ENCODE measurements at places on chromosomes 5 and 9. TPM values are rescaled to one million over a fixed set of nuclear protein-coding genes. Genes with fewer than 3 reads are reported as not detected.

DNA sequence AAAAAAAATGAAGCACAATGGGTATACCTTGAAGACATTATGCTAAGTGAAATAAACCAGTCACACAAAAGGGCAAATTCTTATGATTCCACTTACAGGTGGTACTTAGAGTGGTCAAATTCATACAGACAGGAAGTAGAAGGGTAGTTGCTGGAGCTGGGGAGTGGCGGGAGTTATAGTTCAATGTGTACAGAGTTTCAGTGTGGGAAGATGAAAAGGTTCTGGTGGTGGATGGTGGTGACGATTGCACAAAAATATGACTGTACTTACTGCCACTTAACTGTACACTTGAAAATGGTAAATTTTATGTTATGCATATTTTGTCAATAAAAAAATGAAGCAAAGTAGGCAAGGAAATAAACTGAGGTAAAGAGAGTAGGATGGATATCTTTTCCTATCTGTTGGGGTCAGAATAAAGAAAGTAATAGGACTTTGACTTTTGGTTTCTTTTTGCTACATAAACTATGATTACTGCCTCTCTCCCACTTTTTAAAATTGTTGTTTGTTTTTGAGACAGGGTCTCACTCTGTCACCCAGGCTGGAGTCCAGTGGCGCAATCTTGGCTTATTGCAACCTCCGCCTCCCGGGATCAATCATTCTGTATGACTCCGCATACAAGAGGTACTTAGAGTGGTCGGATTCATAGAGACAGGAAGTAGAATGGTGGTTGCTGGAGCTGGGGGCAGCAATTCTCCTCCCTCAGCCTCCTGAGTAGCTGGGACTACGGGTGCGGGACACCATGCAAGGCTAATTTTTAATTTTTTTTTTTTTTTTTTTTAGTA, 4.0 kb upstream of the PSAT1 start:
- peaks cover 4% of the 10 kb centered on the region for H3K36me3 ChIP-seq
- DNase-seq: no peak
- H3K27ac ChIP-seq: no peak overlapping the region
- peak overlapping the region; percentile 58 for H3K4me3 ChIP-seq
- H3K27me3 ChIP-seq: no peaks in the 10 kb centered on the region

- H3K36me3 ChIP-seq: no peaks in the 10 kb centered on the region
- H3K4me1 ChIP-seq: peaks cover 42% of the 10 kb centered on the region
- H3K27ac ChIP-seq: no peak overlapping the region
These were observed 3.4 kb upstream of the ZBTB5 start for GRCh38 chr9:37468620-37469019.

DNA sequence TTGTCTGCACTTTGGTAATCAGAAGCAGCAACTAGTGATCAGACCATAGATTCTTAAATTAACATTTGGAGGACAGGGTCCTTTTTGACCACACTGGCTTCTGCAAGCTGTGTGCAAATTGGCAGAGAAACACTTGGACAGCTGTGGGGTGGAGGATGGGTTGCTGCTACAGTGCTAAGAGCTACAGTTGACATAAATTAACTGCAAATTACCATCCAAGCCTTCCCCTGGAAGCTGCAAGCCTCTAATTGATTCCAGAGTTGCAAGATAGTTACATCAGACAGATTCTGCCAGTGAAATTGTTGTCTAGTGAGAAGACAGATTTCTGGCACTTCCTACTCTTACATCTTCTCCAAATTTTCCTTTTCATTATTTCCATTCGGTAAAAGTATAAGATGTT, 517.7 kb downstream of the DIRAS2 start:
- no peak for DNase-seq
- H3K4me1 ChIP-seq: no peaks in the 10 kb centered on the region
- H3K36me3 ChIP-seq: peaks cover 4% of the 10 kb centered on the region
- H3K4me3 ChIP-seq: no peak overlapping the region

- no peaks in the 10 kb centered on the region for H3K36me3 ChIP-seq
- peaks cover 17% of the 10 kb centered on the region for H3K4me1 ChIP-seq
- DNase-seq: no peak
- H3K27me3 ChIP-seq: no peaks in the 10 kb centered on the region
- no peak overlapping the region for H3K4me3 ChIP-seq
These were observed 11.2 kb upstream of the ZSWIM6 start for GRCh38 chr5:61320860-61321259.

DNA sequence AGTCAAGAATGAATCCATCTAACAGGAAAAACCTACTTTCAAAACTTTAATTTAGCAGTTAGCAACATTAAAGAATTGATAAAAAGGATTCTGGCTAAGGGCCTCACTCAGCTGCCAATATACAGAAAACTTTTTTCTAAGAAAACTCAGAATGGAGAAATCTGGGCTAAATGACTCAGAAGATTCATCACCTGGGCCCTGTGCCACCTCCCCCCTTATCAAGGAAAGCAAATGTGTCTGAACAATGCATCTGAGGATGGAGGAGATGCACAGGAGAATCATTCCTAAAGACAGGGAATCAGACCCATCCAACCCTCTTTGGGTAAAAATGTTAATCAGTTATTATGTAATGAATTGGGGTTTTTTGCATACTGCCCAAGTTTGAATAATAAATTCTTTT, 592.0 kb upstream of the DMAC1 start:
- DNase-seq: no peak
- H3K27ac ChIP-seq: no peak overlapping the region
- H3K27me3 ChIP-seq: no peaks in the 10 kb centered on the region
- H3K4me1 ChIP-seq: no peaks in the 10 kb centered on the region

The TLX3 gene
- total RNA-seq: 0.52 TPM

The DDX4 gene
- total RNA-seq: not detected

All from neural crest cell (in vitro differentiated cells).